Omental fat pad (tissue), 4 donors: ENCODE measurements at places on chromosomes 16 and 17. TPM values are rescaled to one million over a fixed set of nuclear protein-coding genes. Genes with fewer than 3 reads are reported as not detected.

Gene SRR
- 14.9 TPM for total RNA-seq

Gene SLC12A3
- total RNA-seq: not detected

Gene ARHGDIG
- 2.3 TPM for total RNA-seq

Gene CDRT15L2
- not detected for total RNA-seq

Gene NLRC3
- 1.1 TPM for total RNA-seq

DNA sequence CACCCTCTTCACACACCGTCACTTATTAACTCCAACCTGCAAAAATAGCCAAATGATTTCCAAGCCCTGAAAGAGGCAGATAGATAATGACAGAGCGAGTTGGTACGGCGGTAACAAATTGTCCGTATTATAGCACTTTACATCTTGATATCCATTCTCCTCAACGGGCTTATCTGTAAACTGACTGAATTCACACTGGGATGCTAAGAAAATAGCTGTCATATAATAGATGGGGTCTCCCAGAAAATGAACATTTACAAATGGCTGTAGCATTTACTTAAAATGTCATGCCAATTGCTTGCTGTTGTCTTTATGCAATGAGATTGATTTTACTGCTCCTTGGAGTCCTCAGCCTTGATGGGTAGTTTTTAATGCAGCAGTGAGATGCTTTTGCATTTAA lies 225.8 kb upstream of the SDK2 start:
- DNase-seq: no peak

GRCh38 chr16:77220427-77220826 lies 21.2 kb downstream of the SYCE1L start:
- no peak for DNase-seq

- no peak for DNase-seq
Observed at GRCh38 chr16:8931859-8932258, 31.8 kb downstream of the USP7 start.

DNA sequence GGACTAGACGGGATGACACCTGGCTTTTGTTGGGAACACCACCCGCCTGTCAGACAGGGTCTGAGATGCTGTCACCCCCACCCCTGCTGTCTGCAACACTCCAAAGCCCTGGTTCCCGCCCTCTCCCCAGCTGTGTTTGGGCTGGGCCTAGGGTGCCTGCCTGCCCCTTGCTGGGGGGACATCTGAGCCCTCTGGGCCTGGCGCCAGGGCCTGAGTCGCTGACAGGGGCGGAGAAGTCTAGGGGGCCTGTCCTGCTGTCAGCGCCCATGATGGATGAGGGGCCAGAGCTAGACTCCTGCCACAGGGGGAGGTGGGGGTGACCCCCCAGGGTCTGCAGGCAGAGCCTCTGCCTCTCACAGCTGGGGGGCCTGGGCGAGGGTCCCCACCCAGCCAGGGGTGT lies 7.6 kb upstream of the PKMYT1 start:
- no peak for DNase-seq

DNA sequence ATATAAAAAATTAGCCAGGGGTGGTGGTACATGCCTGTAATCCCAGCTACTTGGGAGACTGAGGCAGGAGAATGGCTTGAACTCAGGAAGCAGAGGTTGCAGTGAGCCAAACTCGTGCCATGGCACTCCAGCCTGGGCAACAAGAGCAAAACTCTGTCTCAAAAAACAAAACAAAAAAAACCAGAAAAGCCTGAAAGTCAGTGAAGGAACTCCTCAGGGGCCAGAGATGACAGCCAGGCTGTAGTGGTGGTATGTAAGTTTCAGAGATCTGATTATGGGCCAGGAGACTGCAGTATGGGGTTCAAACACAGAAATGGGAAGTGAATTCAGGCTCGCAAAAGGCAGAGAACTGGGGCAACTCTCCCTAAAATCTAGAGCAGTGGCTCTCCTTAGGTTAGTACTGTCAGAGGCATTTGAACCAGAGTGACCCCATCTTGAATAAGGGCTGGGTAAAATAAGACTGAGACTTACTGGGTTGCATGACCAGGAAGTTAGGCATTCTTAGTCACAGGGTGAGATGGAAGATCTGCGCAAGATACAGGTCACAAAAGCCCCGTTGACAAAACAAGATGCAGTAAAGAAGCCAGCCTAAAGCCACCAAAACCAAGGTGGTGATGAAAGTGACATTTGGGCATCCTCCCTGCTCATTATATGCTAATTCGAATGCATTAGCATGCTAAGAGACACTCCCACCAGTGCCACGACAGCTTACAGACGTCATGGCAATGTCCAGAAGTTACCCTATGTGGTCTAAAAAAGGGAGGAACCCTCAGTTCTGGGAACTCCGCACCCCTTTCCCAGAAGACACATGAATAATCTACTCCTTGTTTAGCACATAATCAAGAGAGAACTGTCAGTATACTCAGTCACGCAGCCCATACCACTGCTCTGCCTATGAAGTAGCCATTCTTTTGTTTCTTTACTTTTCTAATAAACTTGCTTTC lies 120.2 kb upstream of the XYLT1 start:
- no peak for DNase-seq

GRCh38 chr16:49382916-49383315 lies 9.3 kb downstream of the C16orf78 start:
- no peak for DNase-seq

DNA sequence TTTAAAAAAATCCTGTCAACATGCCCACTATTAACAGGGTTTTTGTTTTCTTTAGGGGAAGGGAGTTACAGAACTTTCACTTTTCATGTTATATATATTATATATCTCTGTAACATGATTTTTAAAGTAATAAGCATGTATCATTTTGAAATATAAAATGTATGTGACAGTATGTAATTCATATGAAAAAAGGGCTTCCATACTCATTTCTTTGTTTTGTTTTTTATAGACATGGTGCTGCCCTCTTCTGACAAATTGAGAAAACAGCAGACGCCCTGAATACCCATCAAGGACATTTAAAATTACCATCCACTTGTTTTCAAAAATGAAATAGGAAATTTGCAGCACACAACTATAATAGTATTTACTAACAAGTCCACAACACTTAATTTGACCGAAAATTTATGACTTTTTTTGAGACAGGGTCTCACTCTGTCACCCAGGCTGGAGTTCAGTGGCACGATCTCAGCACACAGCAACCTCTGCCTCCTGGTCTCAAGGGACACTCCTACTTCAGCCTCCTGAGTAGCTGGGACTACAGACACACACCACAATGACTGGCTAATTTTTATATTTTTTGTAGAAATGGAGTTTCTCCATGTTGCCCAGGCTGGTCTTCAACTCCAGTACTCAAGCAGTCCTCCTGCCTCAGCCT lies 30.4 kb downstream of the CFDP1 start:
- no peak for DNase-seq

DNA sequence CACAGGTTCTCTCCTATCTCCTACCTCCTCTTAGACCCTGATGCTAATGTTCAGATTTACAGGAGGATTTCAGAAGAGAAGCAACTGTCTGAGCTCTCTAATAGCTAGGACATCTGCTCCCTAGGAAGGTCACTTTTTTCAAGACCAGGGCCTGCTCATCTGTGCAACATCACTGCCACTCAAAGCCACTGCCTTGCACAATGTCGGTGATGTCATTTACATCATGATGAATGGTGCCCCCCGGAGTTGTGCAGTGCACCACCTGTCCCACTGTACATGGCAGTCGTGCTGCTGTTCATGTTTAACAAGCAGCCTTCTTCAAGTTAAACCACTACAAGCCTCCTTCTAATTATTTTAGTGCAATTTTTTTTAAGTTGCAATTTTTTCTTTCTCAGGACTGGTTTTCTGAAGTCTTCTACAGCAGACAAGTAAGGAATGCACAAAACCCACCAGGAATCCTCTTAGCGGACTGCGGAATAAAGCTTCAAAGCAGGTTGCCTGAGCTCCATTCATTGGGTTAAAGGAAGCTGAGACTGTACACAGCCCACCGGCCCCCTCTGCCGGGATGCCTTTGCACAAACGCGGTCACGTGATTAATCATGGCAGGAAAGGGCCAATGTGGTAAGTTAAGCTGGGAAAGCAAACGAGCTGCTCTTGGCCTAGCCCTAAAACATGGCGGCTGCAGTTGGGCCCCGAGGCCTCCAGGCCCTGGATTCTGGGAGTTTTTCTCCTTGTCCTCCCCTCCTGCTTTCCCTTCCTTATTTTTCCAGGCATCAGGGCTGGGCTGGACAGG lies 74.1 kb downstream of the MYH11 start:
- DNase-seq: no peak
